ENCODE measurements at places on chromosomes 12 and 14.
A peak's percentile ranks its signal among the peaks of the same experiment; 100 is the strongest.

- DNase-seq, result no peak
These were observed 5.1 kb downstream of the PSMB11 start for GRCh38 chr14:23047034-23047634.

GRCh38 chr12:131309700-131310099, 356.0 kb downstream of the ADGRD1 start:
- no peak for DNase-seq

- DNase-seq, result no peak
These were observed 268.5 kb downstream of the FOXG1 start for GRCh38 chr14:29035134-29035533.

DNA sequence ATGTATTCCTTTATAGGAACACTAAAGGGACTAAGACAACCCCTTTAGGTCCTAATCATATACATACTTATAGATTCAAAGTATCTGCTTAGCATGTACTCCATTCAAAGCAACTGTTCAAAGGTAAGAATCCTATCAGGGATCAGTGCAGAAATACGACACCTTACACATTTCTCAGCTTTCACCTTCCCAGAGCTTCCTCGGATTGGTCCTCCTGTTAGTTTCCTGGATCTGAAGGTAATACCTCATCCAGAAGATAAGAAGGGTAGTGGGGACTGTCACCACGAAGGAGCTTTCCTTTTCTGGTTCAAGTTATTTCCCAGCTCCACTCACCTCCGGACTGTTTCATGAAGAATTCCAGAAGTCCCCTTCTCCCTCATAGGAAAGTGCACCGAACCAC, 38.0 kb downstream of the RCOR1 start:
- no peak for DNase-seq

DNA sequence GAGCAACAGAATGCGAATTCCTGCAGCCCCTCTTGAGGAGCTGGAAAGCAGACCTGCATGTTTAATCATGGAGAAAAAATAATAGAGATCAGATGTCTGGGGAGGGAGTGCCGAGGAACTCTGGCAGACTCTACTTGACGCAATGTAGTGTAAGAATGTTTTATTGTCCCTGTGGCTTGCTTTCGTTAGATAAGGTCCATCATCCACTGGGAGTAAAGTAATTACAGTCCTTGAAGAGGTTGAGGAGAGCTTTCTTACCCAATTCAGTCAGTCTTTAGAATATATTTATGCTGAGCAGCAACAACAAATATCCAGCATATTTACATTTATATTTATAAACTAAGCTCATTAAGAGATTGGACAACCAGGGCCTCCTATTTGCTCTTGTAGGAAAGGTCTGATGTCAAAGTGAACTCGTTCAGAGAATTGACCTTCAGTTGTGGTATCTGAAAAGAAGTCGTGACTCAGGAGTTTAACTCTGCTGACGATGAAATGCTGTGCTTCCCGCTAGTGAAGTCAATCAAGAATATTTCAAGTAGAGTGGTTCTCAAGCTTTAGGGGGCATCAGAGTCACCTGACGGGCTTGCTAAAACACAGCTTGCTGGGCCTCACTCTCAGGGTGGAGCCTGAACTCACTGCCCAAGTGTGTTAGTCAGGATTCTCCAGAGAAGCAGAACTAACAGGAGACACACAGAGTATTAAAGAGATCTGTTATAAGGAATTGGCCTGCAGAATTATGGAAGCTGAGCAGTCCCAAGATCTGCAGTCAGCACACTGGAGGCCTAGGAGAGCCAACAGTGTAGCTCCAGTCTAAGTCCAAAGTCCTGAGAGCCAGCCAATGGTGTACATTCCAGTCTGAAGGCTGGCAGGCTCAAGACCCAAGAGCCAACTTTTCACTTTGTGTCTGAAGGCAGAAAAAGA, 139.3 kb upstream of the LMNTD1 start:
- no peak for DNase-seq

- DNase-seq, result no peak
These were observed 2.2 kb upstream of the KCNH3 start for GRCh38 chr12:49536526-49537071.

DNA sequence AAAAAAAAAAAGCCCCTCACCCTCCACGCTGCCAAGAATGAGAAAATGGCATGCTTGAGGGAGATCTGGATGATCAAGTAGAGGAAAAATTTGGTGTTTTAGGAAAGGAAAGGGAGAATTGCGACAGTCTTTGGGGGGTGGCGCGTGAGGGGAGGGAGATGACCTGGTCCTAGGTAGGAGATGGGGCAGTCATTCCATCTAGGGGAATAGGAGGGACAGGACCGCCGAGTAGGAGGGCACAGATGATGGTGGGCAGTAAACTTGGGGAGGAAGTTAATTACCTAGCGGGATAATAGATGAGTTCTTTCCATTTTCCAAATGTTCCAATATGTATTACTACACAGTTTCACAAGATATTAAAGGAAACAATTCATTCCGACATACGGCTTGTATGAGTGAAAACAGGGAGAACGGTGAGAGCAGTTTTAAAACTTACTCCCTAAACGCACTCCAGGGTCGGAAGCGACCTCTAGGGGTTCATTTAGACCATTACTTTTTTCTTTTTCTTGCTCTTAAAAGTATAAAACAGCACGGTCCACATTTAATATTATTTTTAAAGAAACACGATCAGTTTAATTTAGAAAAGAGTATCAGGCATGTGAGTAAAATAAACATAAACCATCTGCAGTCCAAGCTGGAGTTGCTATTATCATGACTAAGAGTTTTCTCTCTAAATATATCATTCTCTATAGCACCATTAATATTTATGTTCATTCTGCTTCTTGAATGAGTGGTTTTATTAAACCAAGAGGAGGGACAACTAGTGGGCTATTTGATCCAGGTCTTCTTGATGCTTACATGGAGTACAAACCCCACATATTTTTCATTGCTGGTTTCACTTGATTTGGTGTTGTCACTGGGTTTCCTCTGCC, 3.0 kb upstream of the FNTB start:
- DNase-seq, result no peak

GRCh38 chr14:75522224-75522982, at the start of gene BATF:
Gene BATF (plus strand): TSS chr14:75522469. CDS start chr14:75522683, 214 bp downstream.
- peak; percentile 49 for DNase-seq

DNA sequence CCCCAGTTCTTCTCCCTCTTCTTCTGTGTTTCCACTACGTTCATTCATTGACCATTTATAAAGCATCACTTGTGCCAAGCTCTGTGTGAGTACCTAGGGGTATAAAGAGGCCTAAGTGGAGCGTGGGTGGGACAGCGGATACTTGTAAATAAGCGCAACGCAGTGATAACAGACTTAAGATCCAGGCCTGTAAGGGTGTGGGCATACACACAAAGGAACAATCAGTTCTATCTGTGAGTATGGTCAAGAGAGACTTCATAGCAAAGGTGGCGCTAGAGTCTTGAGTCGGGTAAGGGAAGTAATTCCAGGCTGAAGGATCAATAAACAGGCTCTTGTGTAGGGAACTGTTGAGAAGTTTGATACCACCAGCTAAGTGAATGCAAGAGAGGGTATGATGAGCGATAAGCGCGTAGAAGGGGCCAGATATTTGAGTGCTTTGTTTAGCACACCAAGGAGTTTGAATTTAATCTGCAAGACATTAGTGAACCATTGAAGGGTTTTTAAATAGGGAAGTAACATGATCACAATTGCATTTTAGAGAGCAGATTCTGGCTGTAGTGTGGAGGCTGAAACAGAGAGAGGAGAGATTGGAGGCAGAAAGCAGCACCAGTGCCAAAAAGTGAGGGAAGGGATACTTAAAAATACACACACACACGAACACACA, 1.0 kb upstream of the GXYLT1 start:
- no peak for DNase-seq

- DNase-seq, result no peak
These were observed 9.9 kb upstream of the DYNC1H1 start for GRCh38 chr14:101954501-101954900.

DNA sequence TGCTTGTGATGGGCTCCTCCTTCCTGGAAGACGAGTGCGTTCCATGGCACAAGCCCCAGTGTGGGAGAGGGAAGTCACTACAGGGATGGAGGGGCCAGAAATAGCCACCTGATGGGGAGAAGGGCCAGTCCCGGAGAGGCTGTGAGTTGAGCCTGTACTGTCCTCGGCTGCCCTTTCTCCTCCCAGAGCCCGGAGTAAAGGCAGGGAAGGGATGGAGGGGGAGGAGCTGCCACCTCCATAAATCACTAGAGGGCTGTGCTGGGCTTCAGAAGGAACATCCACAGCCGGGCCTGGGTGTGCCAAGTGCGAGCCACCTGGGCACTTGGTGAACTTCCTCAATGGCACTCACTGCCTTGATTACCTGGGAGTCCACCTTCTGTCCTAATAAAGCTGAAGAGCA, 110.1 kb downstream of the RBM19 start:
- DNase-seq, result no peak

DNA sequence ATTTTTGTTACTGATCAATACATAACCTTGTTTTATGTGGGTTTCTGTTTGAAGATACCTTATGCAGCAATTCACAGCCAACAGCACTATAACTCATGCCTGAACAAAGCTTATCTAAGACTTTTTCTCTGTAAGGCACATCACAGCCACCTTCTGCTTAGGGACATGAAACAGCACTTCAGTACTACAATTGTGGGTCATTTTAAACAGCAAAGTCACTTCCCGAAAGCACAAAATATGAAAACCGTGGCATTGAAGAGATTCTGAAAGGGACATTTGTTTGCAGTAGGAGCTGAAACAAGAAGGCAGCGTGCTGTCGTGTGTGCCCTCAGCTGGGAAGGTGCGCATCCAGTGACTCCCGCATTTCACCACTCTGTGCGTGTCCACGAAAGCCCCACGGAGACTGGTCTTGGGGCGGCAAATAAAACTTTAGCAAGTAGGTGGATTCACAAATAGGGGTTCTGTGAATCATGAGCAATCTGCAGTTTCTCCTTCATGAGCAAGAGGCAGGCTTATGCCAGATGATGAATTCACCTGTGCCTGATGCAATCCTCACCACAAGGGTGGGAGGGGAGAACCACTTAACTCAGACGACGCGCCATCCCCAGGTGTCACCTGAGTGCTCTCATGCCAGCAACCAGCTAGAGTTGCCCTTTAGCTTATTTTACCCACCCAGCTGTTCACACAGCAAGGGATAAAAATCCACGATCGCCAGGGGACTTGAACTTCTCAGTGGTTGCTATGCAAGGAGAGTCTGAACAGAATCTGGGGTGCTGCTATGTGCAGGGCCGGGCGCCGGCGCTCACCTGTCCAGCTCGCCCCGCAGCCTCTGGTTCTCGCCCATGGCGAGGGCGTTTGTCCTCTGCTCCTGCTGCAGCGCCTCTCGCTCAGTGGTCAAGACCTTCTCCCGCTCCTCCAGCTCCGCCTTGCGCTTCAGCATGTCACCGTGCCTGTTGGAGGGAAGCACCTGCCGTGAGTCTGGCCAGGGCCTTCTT, 54.9 kb upstream of the GPR68 start:
- no peak for DNase-seq
